Activated CD4-positive, alpha-beta T cell treated with anti-CD3 and anti-CD28 coated beads, Interleukin-2, Interleukin-4, amounts not matched to agents 100 ng/mL and 50 ng/mL, durations not matched to agents 16 hours and 8 hours (primary cell): ENCODE measurements at places on chromosomes 11 and 22.

DNA sequence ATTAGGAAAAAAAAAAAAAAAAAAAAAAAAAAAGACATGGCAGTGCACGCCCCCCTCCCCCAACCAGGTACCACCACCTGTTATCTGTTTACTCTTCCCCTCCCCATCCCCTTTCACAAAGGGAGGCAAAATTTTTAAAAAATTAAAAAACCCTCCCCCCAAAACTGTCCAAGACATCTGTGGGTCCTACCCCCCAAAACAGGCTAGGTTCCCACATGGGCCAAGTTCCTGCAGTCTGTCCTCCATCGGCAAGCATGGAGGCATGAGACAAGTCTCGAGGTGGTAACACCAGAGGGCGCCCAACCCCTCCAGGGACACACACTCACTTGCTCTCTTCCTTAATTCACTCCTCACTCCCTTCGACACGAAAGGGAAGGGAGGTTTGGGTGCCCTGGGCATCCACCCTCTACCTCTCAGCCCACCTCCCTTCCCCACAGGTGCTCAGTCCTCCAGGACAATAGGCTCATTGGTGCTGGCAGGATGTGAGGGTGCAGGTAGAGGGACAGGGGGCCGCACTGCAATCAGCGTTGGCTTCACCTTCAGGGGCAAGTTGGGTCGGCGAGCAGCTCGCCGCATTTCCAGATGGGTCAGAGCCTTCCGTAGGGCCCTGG is 2.2 kb upstream of the TUT1 start:
- DNase-seq: peak; percentile 80

DNA sequence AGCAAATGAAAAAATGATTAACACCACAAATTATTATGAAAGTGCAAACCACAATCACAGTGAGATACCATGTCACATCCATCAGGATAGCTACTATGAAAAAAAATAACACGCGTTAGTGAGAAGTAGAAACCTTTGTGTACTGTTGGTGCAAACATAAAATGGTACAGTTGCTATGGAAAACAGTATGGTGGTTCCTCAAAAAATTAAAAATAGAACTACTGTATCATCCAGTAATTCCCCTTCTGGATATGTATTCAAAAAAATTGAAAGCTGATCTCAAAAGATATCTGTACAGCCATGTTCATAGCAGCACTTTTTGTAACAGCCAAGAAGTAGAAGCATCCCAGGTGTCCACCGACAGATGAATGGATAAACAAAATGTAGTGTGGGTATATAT is 43.4 kb downstream of the CCDC81 start:
- no peak for DNase-seq

- DNase-seq: no peak
Measured at GRCh38 chr22:23511627-23512347, 68.3 kb downstream of the IGLL1 start.

DNA sequence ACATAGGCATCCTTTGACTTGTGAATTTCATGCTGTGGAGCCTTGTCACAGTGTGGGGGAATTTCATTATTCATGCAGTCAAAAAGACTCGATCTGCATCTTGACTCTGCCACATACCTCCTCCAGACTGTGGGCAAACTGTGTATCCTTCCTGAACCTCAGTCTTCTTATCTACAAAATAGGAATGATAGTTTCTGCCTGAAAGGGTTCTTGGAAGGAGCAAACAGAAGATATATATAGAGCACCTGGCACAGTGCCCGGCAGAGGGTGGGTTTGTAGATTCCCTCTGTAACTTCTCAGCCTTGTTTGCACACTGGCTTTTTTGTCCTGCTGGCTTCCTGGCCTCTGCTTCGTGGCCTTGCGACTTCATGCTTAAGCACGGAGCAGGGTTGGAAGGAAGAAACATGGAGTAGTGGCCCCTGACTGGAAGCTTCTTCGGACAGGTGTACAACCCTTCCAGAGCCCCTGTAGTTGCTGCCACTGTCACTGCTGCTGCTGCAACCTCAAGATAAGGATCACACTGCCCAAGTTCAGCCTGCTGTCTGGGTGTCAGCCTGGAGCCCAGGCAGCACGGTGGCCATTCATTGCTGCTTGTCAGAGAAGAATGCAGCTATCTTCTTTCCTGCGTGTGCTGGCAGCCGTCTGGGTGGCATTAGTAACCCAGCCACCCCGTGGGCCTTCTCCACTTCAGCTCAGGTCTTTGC is 106.4 kb downstream of the MICAL2 start:
- DNase-seq: no peak

DNA sequence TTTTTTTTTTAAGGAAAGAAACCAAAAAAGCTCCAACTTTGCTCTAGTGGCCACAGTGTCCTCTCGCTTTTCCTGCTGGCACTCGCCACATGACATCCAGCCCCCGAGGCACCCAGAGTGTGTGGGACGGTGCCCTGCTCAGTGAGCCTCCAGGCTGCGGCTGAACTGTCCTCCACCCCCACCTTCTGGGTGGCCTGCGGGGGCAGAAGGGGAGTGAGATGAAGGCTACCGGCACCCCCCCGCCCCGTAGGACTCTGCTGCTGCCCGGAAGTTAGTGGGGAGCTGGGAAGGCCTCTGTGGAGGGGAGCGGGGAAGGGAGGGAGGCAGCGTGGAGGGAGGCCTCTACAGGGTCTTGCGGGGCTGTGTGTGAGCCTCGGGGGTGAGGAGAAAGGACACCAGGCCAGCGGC is 264.4 kb downstream of the CTTN start:
- no peak for DNase-seq

GRCh38 chr11:74465291-74465708 is 2.0 kb downstream of the KCNE3 start:
- no peak for DNase-seq

DNA sequence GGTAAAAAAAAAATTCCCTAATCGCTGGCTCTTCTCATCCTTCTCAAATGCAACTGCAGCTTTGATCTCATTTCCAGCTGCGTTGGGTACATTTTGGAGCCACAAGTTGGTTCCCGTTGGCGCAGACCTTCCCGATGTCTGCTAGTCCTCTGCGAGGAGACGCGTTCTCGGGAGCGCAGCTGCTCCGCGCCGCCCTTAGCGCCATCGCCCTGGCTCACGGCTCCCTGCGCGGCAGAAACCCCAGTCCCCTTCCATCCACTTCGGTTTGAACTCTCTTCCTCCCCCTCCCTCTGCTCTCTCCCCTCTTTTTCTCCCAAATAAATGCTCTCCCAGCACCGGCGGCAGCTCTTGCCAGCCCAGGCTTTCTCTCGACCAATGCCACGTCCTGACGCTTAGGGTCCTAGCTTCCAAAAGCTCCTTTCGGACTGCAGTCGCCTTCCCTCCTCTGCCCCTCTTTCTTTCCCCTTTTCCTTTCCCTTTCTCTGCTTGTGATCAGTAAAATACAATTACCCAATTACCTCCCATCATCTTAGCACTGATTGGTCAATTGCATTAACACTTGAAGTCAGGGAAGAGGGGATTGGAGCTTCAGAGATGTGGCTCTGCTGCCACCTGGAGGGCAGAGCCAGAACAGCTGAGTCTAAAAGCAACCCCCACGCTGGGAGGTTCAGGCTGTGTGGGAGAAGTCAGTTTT is 1165.7 kb downstream of the LRRC4C start:
- DNase-seq: peak; percentile 54

DNA sequence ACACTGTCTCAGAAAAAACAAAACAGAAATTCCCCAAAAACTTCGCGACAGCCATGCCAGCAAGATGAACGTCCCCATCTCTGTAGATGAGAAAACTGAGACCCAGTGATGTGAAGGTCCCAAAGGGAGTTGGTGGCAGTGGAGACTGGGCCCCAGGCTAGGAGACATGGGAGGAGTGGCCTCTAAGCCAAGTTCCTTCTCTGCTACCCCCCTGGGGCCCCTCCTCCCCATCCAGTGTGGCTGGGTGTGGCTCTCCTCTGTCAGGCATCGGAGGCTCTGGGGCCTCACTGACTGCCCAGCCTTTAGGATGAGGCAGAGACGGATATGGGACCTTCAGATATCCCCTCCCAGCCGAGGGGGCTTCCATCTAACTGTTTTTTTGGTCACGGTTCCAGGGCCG is 9.8 kb downstream of the RELT start:
- DNase-seq: no peak
